HFFc6 (cell line): ENCODE measurements at places on chromosomes 6 and 20.

DNA sequence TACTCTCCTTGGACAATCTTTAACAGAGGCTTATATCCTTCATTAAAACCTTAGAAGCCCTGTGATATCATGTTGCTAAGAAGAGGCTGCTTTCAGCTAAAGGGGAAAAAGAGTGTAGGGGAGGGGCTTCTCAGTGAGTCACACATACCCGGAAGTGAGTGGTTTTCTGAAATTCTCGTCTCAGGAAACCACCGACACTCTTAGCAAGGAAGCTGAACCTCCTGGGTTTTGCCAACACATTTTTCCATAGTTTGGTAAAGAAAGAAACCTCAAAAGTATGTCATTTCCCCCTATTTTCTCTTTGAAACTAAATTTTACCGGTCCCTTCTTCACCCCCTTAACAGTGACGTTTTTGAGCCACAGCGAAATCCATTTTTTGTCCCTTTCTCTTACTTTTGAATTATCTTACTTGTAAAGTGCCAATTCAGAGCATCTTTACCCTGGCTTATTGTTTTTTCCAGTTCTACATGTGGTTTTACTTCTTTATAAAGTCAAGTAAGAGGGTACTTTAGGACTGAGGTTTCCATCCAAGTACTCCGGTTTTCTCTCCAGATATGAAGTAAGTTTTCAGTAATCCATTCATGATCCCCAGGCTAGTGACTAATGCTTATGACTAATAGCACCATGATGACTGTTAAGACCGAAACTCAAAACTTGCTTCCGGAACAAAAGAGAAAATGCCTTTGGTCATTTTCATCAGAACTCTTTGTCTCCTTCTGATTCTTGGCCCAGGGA lies 219.3 kb downstream of the ARHGAP18 start:
- DNase-seq: peak; percentile 96
- H3K27ac ChIP-seq: peak overlapping the region; percentile 100
- peaks cover 6% of the 10 kb centered on the region; the same call in 1 of the 2 replicates for H3K27me3 ChIP-seq
- peaks cover 33% of the 10 kb centered on the region for H3K36me3 ChIP-seq

GRCh38 chr20:17542993-17543412 lies 11.8 kb upstream of the BFSP1 start:
- peak overlapping the region; percentile 91 for H3K27ac ChIP-seq
- H3K4me1 ChIP-seq: peaks cover 31% of the 10 kb centered on the region
- peak; percentile 76 for DNase-seq
- peak overlapping the region; percentile 77 for H3K4me3 ChIP-seq

GRCh38 chr6:149831308-149831820 lies 32.8 kb downstream of the LRP11 start:
- H3K27me3 ChIP-seq: no peaks in the 10 kb centered on the region
- H3K27ac ChIP-seq: peak overlapping the region; percentile 88
- H3K4me1 ChIP-seq: peaks cover 22% of the 10 kb centered on the region
- no peak for DNase-seq

DNA sequence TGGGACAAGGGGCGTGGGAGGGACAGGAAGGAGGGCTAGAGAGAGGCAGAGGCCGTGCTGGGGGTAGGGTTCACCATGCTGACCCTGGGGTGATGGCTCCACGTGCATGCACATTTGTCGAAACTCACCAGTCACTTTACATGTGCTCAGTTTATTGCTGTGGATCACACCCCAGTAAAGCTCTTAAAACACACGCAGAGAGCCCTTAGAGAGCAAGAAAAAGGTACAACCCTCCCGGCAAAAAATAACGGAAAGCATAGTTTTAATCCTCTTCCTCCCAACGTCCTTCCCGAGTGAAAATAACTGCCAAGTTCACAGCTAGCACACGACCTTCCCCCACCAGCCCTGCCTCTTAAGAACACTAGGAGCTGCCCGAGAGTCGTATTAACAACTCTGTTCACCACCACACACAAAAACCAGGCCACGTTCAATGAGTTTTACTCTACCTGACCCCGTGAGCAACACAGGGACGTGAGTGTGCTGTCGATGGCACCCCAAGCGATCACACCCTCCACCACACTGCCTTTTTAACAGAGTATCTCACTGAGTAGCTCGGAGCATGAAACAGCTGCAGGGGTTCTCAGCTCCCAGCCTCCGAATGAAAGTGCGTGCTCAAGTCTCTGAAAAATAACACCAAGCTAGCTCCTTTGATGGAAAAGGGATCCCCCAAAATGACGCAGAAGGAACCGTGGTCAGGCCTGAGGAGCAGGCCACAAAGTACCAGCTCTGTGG lies 39.7 kb downstream of the TAF4 start:
- DNase-seq: peak; percentile 65
- H3K27ac ChIP-seq: peak overlapping the region; percentile 29; the same call in 1 of the 2 replicates
- no peaks in the 10 kb centered on the region for H3K27me3 ChIP-seq
- no peaks in the 10 kb centered on the region for H3K36me3 ChIP-seq

- H3K27me3 ChIP-seq: peaks cover 29% of the 10 kb centered on the region
- H3K27ac ChIP-seq: no peak overlapping the region
- H3K4me3 ChIP-seq: no peak overlapping the region
- no peak for DNase-seq
- no peaks in the 10 kb centered on the region for H3K36me3 ChIP-seq
- no peaks in the 10 kb centered on the region for H3K4me1 ChIP-seq
These were observed 22.2 kb upstream of the FOXC1 start for GRCh38 chr6:1587546-1587945.

DNA sequence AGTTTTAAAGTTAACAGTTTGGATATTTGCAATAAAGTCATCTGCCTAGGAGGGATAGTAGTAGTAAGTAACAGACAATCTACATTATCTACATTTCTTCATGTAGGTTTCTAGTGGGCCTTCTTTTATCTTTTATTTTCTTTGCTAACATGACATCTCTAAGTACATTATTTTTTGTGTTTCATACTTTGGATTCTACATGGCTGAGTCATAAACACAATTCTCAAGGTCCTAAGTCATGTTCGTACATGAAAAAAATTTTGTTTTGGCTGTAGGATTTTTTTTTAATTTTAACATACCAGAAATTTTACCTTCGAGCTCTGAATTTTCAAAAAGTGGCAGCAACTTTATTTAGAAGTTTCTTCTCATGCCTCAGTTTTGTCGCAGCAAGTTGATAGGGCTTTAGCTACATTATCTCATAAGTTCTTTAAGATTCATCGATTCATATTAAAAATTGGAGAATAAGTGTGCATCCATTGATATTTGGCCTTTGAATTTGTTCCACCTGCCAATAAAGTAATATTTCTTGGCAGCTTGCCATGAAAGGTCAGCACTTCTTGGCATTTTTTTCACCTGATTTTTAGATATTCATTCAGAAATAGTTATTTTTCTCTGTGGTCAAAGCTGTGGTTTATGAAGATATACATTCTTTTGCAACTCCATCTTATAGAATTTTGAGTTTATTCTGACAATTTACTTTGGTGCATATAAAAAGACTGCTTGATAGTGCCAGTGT lies 146.2 kb downstream of the GRIK2 start:
- peak overlapping the region; percentile 70 for H3K27ac ChIP-seq
- H3K4me1 ChIP-seq: peaks cover 77% of the 10 kb centered on the region
- peak; percentile 73 for DNase-seq

DNA sequence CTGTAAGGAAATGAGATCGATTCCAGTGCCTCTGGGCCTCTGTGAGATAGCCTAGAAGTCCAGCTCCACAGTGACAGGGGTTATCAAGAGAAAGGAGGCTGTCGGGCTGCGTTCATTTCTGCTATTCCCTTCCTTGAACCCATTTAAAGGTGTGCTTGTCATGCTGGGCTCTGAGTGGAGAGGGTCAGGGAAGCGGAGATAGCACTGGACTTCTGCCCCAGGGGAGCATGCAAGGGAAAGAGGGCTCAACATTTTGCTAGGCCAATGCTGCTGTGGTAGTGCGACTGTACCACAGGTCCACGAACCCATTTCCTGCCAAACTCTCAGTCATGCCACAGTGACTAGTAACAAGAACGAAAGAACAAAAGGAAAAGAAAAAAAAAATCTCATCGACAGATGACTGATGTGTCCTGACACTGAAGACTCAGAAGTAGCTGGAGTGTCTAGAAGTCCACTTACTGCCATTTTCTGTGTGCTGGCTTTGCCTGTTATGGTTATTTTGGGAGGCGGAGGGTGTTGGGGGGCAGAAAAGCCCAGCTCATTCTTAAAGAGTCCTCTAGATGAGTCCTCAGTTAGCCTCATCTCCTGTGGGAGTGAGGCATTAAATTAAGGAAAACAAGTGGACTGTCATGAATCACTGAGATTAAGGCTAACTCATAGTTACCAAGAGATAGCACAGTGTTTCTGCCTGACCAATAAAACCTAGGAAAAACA lies 8.1 kb downstream of the NEDD9 start:
- H3K27ac ChIP-seq: peak overlapping the region; percentile 85
- H3K27me3 ChIP-seq: no peaks in the 10 kb centered on the region
- DNase-seq: peak; percentile 68
- H3K4me1 ChIP-seq: peaks cover 65% of the 10 kb centered on the region
- peaks cover 50% of the 10 kb centered on the region for H3K36me3 ChIP-seq

DNA sequence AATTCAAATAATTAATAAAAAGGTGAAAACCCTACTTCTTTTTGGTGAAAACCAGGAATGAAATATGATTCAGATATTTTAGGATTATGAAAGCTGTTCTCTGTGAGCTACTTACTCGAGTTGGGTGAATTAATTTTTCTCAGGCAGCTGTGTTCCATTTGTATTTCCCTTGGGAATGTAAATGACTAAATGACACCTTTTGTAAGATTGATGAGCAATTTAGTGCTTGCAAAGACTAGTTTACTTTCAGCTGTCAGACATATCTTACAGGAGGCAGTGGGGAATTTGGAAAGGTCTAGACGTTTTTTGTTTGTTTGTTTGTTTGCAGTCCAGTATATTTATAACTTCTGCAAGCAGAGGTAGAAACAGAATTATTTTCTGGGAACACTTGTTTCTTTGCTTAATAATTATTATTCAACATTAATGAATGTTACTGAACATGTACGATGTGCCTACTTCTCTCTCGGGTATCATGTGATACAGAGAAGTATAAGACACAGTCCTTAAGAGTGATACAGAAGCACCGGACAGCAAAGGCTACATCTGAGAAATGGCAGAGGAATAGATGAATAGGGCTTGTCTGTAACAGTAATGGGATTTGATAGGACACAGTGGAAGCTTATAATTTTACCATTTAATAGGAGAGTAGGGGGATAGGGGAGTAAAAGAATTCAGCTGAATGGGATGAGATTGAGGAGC lies 91.3 kb downstream of the AKAP7 start:
- H3K27me3 ChIP-seq: peaks cover 4% of the 10 kb centered on the region
- no peak for DNase-seq
- H3K27ac ChIP-seq: no peak overlapping the region
- peaks cover 6% of the 10 kb centered on the region for H3K4me1 ChIP-seq
- no peak overlapping the region for H3K4me3 ChIP-seq

DNA sequence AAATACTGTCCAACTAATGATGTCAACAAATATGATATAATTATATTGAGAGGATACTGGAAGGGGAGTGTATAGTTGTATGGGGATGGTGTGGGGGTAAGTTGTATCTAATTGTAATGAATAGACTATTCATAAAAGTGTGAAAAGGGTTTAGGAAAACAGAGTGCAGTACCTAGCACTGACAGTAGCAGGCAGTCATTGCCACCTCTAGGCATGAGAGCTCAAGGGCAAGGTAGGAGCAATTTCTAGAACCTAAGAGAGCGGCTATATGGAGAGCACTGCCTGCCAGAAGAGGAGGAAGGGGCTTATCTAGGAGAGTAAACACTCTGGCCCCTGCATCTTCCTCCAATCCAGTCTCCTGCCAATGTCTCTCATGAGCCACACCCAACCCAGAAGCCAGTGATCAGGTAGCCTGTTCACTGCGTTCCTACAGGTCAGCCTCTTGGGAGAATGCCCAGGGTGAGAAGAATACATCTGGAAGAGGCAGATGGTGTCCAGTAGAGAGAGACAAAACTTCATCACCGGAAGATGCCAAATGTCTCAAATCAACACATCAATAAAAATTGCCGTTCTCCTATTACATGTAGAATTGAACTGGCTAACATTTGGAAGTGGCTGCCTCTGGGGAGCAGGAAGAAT lies 200.0 kb downstream of the LY86 start:
- no peaks in the 10 kb centered on the region for H3K4me1 ChIP-seq
- peaks cover 6% of the 10 kb centered on the region; the same call in 1 of the 2 replicates for H3K27me3 ChIP-seq
- no peaks in the 10 kb centered on the region for H3K36me3 ChIP-seq
- no peak overlapping the region for H3K27ac ChIP-seq
- no peak for DNase-seq
- no peak overlapping the region for H3K4me3 ChIP-seq

DNA sequence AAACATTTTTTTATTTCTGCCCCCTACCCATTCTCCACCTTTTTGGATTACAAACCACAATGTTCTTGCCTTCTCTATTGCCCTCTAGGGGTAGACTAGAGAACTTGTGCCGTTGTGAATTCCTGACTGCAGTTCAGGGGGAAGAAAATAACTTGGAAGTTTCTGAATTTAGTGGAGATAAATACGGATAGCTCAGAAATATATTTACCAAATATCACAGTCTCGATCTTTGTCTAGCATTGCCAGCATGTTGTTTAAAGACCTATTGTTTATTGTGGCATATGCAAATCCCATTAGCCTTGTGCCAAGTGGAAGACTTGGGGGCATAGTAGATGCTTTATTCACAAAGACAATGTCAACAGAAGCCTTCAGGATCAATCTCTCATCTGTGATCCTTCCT lies 154.1 kb upstream of the MMS22L start:
- no peak overlapping the region for H3K27ac ChIP-seq
- no peaks in the 10 kb centered on the region for H3K27me3 ChIP-seq
- H3K4me3 ChIP-seq: no peak overlapping the region
- peaks cover 6% of the 10 kb centered on the region for H3K4me1 ChIP-seq
- no peaks in the 10 kb centered on the region for H3K36me3 ChIP-seq

- peaks cover 53% of the 10 kb centered on the region for H3K27me3 ChIP-seq
- H3K36me3 ChIP-seq: no peaks in the 10 kb centered on the region
- H3K27ac ChIP-seq: no peak overlapping the region
- H3K4me3 ChIP-seq: no peak overlapping the region
These were observed 116.8 kb upstream of the CDH4 start for GRCh38 chr20:61135266-61135665.

GRCh38 chr6:83270971-83271719 lies 78.0 kb downstream of the RWDD2A start:
- peaks cover 8% of the 10 kb centered on the region for H3K36me3 ChIP-seq
- H3K4me1 ChIP-seq: peaks cover 52% of the 10 kb centered on the region
- peak overlapping the region; percentile 68 for H3K27ac ChIP-seq
- peak overlapping the region; percentile 42; the same call in 1 of the 2 replicates for H3K4me3 ChIP-seq

DNA sequence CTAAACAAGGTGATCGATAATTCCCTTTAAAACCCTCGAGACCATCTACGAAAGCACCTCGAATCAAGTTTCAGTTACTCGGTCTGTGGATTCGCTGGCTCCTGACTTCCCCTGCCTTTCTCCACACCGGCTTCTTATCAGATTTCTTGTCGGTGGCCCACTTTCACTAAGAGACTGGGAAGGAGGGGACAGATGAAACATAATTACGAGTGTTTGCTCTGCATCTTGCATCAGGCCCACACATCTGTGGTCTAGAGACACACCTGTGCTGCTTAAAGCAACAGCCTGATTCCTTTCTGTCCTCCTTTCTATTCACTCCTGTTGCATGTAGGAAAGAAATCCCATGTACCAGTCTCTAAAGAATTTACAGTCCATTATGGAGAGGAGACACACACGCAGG lies 37.7 kb downstream of the INSM1 start:
- H3K4me1 ChIP-seq: no peaks in the 10 kb centered on the region
- peaks cover 8% of the 10 kb centered on the region for H3K27me3 ChIP-seq
- no peak overlapping the region for H3K27ac ChIP-seq

GRCh38 chr20:47740862-47741184 lies 44.5 kb downstream of the SULF2 start:
- no peak overlapping the region for H3K27ac ChIP-seq
- H3K4me3 ChIP-seq: no peak overlapping the region
- no peak for DNase-seq
- H3K36me3 ChIP-seq: no peaks in the 10 kb centered on the region
- H3K27me3 ChIP-seq: peaks cover 34% of the 10 kb centered on the region
- no peaks in the 10 kb centered on the region for H3K4me1 ChIP-seq
